CD4-positive, alpha-beta T cell treated with Interleukin-6 at 100 ng/mL for 8 hours (primary cell): ENCODE measurements at places on chromosomes 6 and 20.

DNA sequence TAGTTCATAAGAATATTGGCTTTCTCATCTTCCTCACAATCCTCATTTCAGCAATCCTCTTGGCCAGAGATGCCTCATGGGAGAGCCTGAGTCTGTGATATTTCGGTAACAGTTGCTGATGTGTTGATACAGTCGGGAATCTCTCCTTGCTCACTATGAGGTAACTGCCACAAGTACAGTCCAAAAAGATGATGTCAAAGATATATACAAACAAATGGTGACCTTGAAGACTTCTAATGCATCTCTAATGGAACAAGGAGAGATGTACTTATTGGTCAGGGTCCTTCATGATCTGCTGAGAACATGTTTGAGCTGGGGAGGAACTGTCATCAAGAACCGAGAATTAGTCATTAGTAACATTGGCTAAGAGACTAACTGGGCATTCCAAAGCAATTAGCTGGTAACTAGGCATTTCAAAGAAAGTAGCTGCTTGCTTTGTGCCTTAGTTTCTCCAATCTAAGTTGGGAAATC, 56.1 kb downstream of the FILIP1 start:
- DNase-seq, result no peak

DNA sequence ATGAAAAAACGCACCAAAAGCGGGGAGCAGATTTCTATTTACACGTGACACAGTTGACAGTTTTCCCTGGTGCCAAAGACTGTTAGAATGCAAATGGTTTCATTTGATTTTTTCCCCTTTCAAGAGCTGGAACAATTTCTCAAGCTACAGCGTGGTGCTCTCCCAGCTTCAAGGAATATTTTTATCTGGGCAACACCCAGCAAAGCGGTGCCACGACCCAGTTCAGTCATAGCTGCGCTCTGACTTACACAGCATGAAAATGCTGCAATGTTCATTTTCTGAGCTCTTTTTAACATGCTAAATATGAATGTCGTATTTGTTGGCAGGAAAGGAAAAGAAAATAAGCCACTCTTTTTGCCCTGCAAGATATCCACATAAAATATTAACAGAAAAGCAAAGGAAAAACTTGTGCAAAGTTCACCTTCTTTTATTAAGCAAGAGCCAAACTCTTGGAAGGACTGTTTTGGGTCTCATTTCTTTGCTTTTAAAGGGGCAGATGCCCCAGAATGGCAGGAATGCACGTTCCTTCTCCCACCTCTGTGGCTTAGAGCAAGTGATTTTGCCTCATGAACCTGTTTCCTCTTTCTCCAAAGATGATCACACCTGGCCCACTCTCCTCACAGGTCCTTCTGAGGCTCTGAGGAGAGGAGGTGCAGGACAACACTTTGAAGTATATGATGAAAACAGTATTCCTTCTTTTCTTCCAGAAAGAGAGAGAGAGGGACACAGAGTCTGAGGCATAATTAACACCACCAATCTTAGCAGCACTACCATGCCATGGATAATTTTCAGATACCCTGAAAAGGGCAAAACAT, 47.0 kb downstream of the TTI1 start:
- DNase-seq, result no peak

- DNase-seq, result no peak
Observed at GRCh38 chr20:48051794-48052474, 266.7 kb upstream of the SULF2 start.

DNA sequence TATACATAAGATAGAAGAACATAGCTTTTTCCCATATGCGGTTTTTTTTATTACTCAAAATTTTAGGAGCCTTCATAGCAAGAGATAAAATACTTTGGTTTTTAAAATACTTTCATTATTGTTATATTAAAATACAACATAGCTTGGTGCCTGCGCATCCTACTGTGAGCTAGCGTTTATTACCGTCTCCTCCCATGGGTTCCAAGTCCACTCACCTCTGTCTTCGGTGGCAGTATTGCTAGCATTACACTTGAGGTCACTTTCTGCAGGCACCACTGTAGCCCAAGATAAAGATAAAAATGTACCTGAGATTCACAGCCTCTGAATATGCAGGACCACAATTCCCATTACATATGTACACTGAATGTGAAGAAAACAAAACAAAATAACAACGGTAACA, 326.7 kb downstream of the TPBG start:
- DNase-seq, result no peak

- DNase-seq, result no peak
Observed at GRCh38 chr6:79042799-79043126, 35.3 kb downstream of the PHIP start.

DNA sequence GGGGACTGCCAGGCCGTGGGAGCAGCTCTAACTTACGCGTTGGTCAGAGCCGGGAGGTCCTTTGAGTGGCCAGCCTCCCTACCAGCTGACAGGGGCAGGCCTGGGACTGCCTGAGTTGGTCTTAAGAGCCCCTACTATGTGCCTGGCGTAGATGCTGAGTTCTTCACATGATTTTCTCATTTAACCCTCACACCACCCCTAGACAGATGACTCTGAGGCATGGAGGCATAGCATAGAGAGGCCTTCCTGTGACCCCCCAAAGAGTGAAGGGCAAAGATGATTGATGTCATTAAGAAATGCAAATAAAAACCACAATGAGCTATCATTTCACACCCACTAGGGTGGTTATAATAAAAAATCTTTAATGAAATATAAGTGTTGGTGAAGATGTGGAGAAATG, 36.8 kb downstream of the MRPL14 start:
- DNase-seq, result no peak

DNA sequence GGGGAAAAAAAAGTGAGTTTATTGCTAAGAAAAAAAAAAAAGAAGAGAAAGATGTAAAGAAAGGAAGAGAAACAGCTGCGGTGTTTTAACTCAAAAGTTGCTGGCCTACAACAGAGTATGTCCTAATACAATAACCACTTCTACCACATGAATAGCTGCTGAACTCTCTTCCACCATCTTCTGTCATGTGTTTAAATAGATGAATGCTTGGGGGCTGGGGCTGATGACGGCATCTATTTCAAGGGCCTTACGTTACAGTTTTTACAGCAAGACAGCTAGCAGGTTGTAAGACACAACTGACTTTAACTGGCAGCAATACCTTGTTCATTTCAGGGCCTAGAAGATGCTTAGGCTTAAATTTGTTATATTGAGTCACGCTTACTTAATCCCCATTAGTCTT, 50.4 kb downstream of the MAP3K7 start:
- DNase-seq, result no peak

DNA sequence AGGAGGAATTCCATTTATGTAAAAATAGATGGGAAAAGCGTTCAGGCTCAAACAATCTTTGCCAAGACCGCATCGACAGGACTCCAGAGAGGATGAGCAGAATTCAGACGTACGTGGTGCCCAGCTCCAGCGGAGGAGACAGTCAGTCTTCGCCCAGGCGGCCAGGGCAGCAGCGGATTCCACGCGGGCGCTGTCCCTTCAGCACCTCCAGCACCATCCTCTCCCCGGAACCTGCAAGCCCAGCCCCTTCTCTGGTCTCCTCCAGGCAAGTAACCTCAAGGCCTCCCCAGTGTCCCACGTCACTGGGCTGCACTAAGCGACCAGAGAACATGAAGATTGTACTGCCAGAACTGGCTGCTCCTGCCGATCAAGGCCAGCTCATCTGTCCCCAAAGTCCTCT, 2.8 kb upstream of the KCNQ2 start:
- no peak for DNase-seq

- no peak for DNase-seq
Observed at GRCh38 chr20:34798871-34799270, 26.6 kb downstream of the NCOA6 start.

DNA sequence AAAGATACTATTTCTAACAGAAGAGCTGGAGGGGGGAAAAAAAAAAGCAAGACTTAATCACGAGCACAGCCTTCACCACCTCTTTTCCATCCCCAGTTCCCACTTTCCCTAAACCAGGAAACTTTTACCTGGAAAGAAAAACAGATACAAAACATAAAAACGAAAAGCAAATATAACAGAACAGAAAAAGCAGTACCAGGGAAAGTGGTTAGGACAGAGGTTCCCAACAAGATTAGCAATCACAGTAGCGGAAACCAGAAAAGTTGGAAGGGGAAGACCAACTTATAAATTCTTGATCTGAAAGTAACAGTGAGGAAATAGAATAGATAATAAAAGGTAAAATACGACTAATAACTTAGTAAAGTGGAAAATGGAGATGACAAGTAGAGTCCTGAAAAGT, 1.2 kb downstream of the DDX39B start:
- DNase-seq, result no peak

- DNase-seq, result no peak
Observed at GRCh38 chr6:14919038-14919670, 326.7 kb upstream of the JARID2 start.

DNA sequence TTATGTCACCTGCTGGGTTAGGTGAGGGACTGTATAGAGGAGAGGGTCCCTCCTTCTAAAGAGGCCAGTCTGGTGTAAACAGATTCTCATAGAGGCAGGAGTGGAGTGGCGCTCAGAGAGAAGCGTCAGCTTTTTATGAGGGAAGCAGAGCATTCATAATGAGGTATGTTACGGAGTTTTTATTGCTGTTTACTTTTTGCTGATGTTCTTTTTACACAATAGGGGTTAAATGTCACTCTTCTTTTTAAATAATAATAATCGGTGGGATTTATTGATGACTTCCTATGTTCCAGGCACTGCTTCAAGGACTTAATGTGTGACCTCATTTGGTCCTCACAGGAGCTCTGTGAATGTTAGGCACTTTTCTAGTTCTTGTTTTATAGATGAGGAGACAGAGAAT, 79.9 kb downstream of the L3MBTL3 start:
- DNase-seq, result no peak

DNA sequence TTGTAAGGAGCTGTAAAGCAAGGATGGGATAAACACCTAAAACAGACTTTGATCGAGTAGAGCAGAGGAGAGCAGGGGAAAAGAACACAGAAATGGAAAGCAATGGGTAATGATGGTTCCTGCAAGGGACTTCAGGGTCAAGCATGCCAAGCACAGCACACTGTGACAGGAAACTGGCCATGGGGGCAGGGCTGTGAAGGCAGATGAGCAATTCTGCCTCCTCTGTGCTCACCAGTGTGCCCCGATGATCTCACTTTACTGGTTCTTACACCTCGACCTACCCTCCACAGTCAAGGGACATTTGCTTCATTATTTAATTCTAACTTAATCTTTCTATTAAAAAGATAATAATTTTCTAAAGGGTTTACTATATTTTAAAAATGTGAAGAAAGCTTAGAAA, 21.6 kb upstream of the MYB start:
- no peak for DNase-seq

DNA sequence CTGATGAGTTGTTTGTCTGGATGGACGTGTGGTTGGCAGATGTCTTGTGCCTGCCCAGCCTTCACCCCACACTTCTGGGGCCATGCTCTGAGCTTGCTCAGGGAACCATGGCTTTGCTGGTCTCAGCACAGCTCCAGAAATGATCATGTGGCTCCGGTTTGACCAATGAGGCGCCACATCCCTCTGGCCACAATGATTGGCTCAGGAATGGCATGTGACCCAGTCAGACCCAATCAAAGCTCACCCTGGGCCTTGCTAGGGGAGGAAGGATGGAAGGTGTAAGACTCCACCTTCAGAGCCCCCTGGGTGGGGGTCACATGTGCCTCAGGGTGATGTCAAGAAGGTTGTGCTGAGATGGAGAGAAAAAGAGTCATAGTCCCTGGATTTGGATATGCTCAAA, 281.6 kb upstream of the SULF2 start:
- no peak for DNase-seq

DNA sequence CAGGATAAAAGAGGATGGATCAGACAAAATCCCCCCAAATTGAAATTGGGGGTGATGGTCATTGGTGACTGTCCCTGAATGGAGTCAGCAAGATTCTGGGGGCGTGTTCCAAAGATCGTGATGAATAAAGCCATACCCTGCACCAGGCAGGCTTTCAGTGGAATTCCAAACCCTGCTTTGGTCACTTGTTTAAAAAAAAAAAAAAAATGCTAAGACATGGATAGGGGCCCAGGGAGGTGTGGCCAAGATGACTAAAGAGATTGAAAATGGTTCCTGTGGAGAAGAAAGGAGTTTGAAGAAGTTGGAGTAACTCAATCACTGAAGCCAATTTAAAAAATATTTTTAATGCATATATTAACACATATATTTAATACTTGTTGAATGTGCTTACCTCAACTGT, 161.4 kb upstream of the KCNG1 start:
- no peak for DNase-seq

DNA sequence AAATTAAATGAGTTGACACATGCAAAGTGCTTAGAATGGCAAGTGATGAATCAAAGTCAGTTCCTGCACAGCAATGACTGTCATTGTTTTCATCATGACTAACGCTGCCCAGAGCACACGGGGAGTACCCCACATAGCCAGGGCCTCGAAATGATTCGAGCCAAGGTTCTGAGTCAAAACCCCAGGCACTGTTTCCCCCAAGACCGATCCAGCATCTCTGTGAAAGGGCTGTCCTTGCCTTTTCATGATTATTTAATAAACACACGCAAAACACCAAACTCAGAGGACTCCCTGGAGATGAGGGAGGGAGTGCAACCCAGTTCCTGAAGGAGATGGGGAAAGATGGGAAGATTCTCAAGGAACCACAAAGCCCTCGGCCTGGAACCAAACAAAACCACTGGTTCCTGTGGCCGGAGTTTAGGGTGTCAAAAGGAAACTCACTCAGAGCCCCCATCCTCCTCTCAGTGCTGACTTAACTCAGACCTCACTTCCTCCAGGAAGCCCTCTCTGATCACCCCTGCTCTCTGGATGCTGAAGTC, 3.8 kb downstream of the PREX1 start:
- peak; percentile 53 for DNase-seq

DNA sequence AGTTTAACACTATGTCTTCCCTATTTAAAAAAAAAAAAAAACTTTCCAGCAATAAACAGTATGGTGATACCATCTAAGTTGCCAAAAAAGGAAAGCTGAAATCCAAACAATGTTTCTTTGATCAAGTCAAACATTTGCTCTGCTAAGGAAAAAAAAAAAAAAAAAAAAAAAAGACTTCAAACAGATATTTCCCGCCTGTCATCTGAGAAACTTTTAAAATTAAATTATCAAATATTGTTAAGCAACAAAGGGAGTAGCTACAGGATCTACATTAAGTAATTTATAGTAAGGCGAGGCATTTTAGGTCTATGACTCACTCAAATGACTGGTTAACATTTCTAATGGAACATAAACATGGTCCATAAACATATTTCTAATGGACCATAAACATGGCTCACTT, 121.2 kb downstream of the DST start:
- no peak for DNase-seq

DNA sequence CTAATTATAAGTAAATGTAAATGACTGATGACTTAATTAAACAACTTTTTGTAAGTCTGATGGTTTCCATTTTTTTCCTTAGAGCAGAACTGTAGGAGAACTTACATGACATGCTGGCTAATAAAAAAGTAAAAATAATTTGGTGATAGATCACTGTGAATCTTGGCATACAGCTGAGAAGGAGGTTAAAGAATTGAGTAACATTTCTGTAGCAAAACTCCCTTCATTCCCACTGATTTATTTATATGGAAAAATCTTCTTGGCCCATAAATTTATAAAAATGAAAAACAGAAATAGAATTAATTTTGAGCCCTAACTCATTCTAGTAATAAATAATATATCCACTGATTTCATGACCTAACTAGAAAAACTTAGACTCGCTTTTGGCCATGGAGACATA, 48.1 kb downstream of the SLC22A3 start:
- DNase-seq, result no peak

GRCh38 chr20:49323622-49324238, 45.9 kb upstream of the ZNFX1 start:
- DNase-seq, result peak; percentile 49

GRCh38 chr20:10739566-10739965, 65.8 kb upstream of the JAG1 start:
- DNase-seq, result no peak
